Cardiac muscle cell (in vitro differentiated cells and primary cell): ENCODE measurements at places on chromosomes 4 and X. TPM values are rescaled to one million over a fixed set of nuclear protein-coding genes. Genes with fewer than 3 reads are reported as not detected.
A peak's percentile ranks its signal among the peaks of the same experiment; 100 is the strongest.

RHOH gene
- not detected in 2 replicates for total RNA-seq

DNA sequence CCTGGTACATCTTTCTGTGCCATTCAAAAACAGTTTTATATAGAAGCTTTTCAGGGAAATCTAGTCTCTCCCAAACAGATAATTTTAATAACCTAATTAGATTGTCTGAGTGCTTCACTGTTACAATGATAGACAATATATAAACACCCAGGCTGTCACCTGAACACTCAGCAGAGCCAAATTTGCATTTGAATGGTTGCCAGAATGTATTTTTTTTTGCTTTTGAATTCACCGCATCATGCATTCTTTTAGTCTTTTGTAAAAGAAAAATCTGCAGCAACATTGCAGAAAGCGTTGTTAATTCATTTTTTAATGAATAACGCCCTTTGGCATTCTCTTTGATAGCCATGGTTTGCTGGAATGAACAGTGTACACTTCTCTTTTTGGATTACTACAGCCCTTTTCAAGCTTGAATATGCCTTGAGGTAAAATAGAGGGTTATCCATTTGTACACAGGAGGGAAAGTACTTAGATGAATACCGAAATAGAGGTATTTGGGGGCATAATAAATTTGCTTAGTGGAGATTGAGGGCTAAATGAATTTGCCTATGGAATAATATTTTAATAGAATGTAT lies 175.0 kb upstream of the EPHA5 start:
- no peaks in the 10 kb centered on the region for H3K36me3 ChIP-seq
- no peak overlapping the region for H3K4me3 ChIP-seq
- no peaks in the 10 kb centered on the region for H3K4me1 ChIP-seq
- no peak overlapping the region for H3K27ac ChIP-seq
- DNase-seq, result no peak

CLDN34 gene
- total RNA-seq, result 0.14 TPM in 1 of 2 replicates, not detected in the other

AMTN gene
- total RNA-seq, result not detected in 2 replicates

GRCh38 chr4:24488399-24489164 lies 95.8 kb downstream of the DHX15 start:
- no peaks in the 10 kb centered on the region for H3K4me1 ChIP-seq
- H3K36me3 ChIP-seq, result no peaks in the 10 kb centered on the region
- H3K27ac ChIP-seq, result no peak overlapping the region
- DNase-seq, result peak; percentile 79

- H3K4me1 ChIP-seq, result no peaks in the 10 kb centered on the region
- no peak for DNase-seq
- H3K27ac ChIP-seq, result no peak overlapping the region
- H3K4me3 ChIP-seq, result no peak overlapping the region
Observed at GRCh38 chr4:138455097-138455496, 212.9 kb upstream of the SLC7A11 start.

DNA sequence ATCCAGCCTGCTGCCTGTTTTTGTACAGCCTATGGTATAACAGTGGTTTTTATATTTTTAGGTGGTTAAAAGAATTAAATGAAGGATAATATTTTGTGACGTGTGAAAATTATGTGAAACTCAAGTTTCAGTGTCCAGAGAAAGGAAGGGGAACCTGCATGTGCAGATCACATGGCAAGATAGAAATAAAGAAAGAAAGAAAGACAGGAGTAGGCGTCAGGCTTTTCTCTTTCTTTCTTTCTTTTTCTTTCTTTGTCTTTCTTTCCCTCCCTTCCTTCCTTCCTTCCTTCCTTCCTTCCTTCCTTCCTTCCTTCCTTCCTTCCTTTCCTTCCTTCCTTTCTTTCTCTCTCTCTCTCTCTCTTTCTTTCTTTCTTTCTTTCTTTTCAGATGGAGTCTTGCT lies 42.0 kb upstream of the HUWE1 start:
- no peak for DNase-seq
- H3K27ac ChIP-seq, result no peak overlapping the region
- H3K27me3 ChIP-seq, result no peaks in the 10 kb centered on the region
- H3K4me3 ChIP-seq, result no peak overlapping the region
- no peaks in the 10 kb centered on the region for H3K36me3 ChIP-seq

RBMXL3 gene
- not detected in 2 replicates for total RNA-seq

NR3C2 gene
- 0.56 and 2.5 TPM in 2 replicates for total RNA-seq

EIF4E gene
- total RNA-seq, result 72.3 and 119 TPM in 2 replicates

- no peak for DNase-seq
- H3K4me1 ChIP-seq, result peaks cover 4% of the 10 kb centered on the region
- H3K27ac ChIP-seq, result no peak overlapping the region
- H3K4me3 ChIP-seq, result no peak overlapping the region
Observed at GRCh38 chr4:62952366-62952765, 1456.9 kb downstream of the TECRL start.

HTN3 gene
- total RNA-seq, result not detected in 2 replicates

- H3K4me1 ChIP-seq, result no peaks in the 10 kb centered on the region
- no peak for DNase-seq
- H3K36me3 ChIP-seq, result no peaks in the 10 kb centered on the region
- H3K4me3 ChIP-seq, result no peak overlapping the region
- H3K27me3 ChIP-seq, result no peaks in the 10 kb centered on the region
Observed at GRCh38 chr4:38510201-38510600, 153.8 kb upstream of the KLF3 start.

GRCh38 chr4:102819588-102820365 lies 7.6 kb downstream of the UBE2D3 start:
- H3K36me3 ChIP-seq, result peaks cover 9% of the 10 kb centered on the region
- peaks cover 54% of the 10 kb centered on the region for H3K4me1 ChIP-seq
- DNase-seq, result no peak

GRCh38 chr4:185003596-185004351 lies 14.5 kb upstream of the HELT start:
- H3K4me3 ChIP-seq, result no peak overlapping the region
- DNase-seq, result no peak
- H3K27me3 ChIP-seq, result peaks cover 62% of the 10 kb centered on the region
- H3K36me3 ChIP-seq, result no peaks in the 10 kb centered on the region
- no peak overlapping the region for H3K27ac ChIP-seq

- H3K4me3 ChIP-seq, result no peak overlapping the region
- H3K36me3 ChIP-seq, result no peaks in the 10 kb centered on the region
- peaks cover 3% of the 10 kb centered on the region for H3K27me3 ChIP-seq
Observed at GRCh38 chr4:40369437-40370274, 34.5 kb downstream of the CHRNA9 start.

- H3K27me3 ChIP-seq, result no peaks in the 10 kb centered on the region
- no peak overlapping the region for H3K27ac ChIP-seq
- peak; percentile 74 for DNase-seq
- no peaks in the 10 kb centered on the region for H3K4me1 ChIP-seq
Observed at GRCh38 chr4:169566021-169566818, 46.2 kb downstream of the NEK1 start.

- no peaks in the 10 kb centered on the region for H3K4me1 ChIP-seq
- H3K4me3 ChIP-seq, result no peak overlapping the region
- H3K27me3 ChIP-seq, result no peaks in the 10 kb centered on the region
- no peaks in the 10 kb centered on the region for H3K36me3 ChIP-seq
Observed at GRCh38 chr4:148770848-148771247, 328.6 kb upstream of the NR3C2 start.

ADRA2C gene
- total RNA-seq, result 8.5 and 11.4 TPM in 2 replicates

DNA sequence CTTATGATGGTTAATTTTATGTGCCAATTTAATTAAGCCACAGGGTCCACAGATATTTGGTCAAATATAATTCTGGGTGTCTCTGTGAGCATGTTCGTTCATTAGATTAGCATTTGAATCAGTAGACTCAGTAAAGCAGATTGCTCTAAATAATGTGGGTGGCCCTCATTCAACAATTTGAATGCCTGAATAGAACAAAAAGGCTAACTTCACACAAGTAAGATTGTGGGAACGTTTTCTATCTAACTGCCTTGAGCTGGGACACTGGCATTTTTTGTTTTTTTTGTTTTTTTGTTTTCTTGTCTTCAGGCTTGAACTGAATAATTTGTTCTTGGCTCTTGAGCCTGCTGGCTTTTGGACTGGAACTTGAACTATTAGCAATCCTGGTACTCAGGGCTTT lies 292.4 kb upstream of the SPANXN4 start:
- H3K36me3 ChIP-seq, result no peaks in the 10 kb centered on the region
- H3K27ac ChIP-seq, result no peak overlapping the region
- H3K4me1 ChIP-seq, result no peaks in the 10 kb centered on the region
- H3K4me3 ChIP-seq, result no peak overlapping the region

GRCh38 chrX:21490341-21490740 lies 116.1 kb downstream of the CNKSR2 start:
- H3K4me3 ChIP-seq, result no peak overlapping the region
- no peak overlapping the region for H3K27ac ChIP-seq
- no peak for DNase-seq
- peaks cover 21% of the 10 kb centered on the region for H3K4me1 ChIP-seq
- H3K36me3 ChIP-seq, result no peaks in the 10 kb centered on the region

GRCh38 chr4:159370286-159370685 lies 267.4 kb downstream of the RAPGEF2 start:
- peaks cover 7% of the 10 kb centered on the region for H3K4me1 ChIP-seq
- no peaks in the 10 kb centered on the region for H3K27me3 ChIP-seq
- DNase-seq, result no peak

GRCh38 chr4:2643555-2643954 lies 107.1 kb downstream of the FAM193A start:
- no peak overlapping the region for H3K4me3 ChIP-seq
- H3K4me1 ChIP-seq, result no peaks in the 10 kb centered on the region
- no peak for DNase-seq

RAI2 gene
- 1.1 and 1.3 TPM in 2 replicates for total RNA-seq

TBC1D1 gene
- 130 and 214 TPM in 2 replicates for total RNA-seq

- no peaks in the 10 kb centered on the region for H3K27me3 ChIP-seq
- H3K4me1 ChIP-seq, result no peaks in the 10 kb centered on the region
- no peaks in the 10 kb centered on the region for H3K36me3 ChIP-seq
- no peak for DNase-seq
Observed at GRCh38 chrX:110519906-110520452, 161.3 kb downstream of the RTL9 start.
